Fibroblast of skin of right biceps (primary cell): ENCODE measurements at places on chromosomes 2 and 18.
A peak's percentile ranks its signal among the peaks of the same experiment; 100 is the strongest.

GRCh38 chr18:54616220-54616848 lies 25.3 kb downstream of the DYNAP start:
- DNase-seq, result no peak

GRCh38 chr2:238096311-238097011 lies 3.7 kb upstream of the ESPNL start:
- no peak for DNase-seq

DNA sequence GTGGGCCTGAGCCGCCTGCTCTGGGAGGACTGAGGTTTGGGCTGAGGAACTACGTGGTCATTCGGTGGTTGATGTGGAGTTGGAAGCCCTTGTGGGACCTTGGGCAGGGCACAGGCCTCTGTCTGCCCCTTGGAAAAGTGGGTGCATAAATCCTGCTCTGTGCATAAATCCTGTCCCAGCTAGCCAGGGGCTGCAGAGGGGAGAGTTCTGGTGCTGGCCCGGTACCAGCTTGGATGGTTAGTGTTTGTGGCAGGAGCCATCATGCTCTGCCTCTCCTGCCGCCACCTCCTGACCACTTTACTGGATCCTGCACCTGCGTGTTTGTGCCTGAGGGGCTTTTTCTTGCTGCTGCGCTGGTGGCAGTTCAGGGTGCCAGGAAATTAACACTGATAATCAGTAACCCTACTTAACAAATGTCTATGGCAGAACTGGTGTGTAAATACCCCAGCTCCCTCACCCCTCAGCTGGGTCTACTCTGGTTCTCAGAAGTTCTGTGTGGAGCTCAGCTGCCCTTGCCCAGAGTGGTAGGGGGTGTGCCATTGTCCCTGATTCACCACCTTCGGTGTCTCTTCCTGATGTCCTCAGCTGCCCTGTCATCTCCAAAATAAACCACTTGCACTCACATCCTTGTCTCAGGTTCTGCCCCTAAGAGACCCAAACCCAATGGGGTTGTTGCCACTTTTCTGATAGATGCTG lies 156.8 kb downstream of the GLI2 start:
- DNase-seq, result no peak

GRCh38 chr2:234911271-234911670 lies 40.5 kb upstream of the SH3BP4 start:
- peak; percentile 50 for DNase-seq

- no peak for DNase-seq
These were observed 256.2 kb upstream of the CDH20 start for GRCh38 chr18:61076986-61077385.

DNA sequence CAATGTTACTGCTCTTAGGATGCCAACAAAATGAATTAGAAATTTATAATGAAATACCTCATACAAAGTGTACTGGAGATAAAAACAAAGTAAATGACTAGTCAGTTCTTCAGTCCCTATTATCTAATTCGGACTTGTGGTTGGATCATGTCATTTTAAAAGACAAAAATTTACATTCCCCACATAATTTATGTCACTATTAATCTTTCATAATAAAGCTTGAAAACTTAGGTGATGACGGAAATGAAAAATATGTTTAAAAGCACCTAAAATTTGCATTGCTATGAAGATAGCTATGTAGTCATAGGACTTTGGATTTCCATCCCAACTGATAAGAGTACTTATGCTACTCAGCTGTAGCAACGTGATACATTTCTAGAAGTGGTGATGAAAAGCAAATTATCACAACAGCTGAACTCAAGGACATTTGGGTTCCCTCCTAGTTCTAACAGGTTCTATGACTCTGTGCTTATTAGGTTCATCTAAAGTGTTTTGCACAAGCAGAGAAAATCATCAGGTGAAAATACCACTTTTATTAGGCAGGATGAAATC lies 58.4 kb downstream of the LRPPRC start:
- no peak for DNase-seq

DNA sequence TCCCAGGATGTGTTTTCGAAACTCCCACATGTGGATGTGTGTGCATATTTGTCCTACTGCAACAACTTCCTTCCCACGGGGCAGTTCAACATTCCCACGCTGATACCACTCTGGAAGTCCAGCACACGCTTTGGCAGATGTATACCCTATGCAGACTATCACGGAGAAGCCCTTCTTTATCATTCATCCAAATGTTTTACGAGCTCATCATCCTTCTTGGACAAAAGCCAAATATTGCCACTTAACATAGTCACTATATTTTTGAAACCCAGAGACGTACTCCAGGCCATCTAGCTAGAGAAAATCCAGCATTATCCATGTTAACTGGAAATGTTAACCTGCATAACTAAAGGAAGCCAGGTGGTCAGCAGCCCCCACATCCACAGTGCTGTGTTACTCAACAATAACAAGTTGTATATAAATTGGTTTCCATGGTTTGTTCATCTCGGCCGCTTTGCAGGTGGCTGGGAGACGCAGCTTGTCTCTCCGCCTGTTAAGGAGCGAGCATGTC lies 131.5 kb downstream of the ZNF532 start:
- DNase-seq, result peak; percentile 85

DNA sequence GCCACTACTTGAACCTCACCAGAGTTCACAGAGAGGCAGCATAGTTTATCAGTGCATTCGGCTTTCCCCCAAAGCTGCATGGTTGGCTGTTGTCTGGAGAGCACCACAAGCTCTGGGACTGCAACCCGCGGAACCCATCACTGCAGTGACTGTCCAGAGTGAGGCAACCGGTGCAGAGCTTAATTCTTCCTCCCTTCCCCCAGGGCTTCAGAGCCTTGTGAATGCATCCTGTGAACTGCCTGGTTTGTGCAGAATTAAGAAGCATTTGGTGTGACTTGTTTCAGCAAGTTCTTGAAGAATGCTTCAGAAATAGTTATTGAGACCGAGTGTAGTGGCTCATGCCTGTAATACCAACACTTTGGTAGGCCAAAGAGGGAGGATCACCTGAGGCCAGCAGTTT lies 99.2 kb upstream of the FOSL2 start:
- peak; percentile 61 for DNase-seq

DNA sequence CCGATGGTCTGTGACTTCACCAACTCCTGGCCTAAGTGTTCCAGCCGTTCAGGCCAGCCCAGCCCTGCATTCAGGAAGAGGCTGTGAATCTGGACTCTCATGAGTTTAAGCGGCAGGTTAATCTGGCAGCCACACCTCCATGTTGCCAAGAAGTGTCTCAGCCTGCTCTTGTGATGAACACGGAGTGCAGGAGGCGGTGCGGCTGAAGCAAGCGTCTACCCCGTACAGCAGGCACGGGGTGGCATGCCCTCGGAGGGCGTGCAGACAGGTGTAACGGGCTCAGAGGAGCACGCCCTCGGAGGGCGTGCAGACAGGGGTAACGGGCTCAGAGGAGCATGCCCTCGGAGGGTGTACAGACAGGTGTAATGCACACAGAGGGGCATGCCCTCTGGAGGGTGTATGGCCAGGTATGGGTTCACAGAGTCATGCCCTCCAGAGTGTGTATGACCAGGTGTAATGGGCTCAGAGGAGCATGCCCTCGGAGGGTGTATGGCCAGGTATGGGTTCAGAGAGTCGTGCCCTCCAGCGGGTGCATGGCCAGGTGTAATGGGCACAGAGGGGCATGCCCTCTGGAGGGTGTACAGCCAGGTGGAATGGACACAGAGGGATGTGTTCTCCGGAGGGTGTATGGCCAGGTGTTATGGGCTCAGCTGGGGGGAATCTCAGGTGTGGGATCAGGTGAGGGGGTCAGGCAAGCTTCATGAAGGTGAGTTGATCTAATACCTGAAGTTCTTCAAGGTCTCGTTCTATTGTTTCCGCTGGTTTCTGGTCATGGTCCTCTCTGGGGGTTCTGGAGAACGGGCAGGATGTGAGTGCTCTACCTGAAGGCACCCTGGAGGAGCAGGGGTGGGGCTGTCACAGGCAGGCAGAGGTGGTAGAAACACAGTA lies 22.6 kb downstream of the CROCC2 start:
- no peak for DNase-seq

DNA sequence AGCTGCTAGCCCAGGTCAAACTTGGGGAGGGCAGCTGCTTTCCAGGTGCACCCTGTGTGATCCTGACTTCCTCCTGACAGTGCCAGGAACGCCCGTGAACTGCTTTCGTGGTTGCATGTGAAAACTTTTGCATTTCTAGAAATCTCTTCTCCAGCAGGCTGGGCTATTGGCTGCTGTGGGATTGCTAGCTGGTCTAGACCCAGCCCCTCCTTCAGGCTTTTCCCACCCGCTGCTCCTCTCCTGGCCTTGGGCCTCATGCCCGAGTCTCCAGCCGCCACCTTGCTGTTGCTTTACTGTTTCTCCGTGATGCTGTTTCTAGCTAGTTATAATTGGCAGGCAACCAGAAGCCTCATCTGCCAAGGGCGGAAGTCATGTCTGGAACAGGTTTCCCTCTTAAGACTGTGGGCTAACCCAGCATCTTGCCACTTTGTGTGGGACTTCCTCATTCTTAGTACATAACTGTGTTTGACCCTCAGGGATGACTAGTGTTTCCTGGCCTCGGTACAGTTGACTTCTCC lies 27.0 kb upstream of the MGAT4A start:
- peak; percentile 85 for DNase-seq

DNA sequence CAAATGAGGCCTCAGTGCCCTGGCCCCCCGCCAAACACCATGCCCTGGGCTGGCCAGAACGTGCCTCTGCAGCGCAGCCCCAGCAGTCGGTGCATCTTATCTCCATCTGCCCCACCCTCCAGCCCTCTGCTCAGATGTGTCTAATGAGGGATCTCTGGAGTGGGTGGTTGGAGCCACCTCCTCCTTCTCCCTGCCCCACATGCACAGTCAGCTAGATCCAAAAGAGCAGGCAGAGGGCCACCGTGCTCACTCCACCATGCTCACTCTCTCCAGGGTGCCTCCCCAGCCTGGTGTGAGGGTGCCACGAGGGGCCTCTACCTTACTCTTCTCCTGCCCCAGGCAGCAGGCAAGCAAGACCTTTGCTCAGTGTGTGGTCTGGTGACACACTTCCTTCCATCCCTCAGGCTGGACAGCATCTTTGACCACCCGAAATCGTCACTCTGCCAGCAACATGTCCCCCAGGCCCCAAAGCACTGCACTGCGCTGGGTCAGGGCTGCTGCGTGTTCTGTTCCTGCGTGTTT lies 266.1 kb upstream of the HDAC4 start:
- DNase-seq, result no peak

GRCh38 chr18:4878480-4878879 lies 318.6 kb downstream of the AKAIN1 start:
- DNase-seq, result no peak

GRCh38 chr2:202161151-202161835 lies 77.1 kb downstream of the SUMO1 start:
- DNase-seq, result peak; percentile 66

DNA sequence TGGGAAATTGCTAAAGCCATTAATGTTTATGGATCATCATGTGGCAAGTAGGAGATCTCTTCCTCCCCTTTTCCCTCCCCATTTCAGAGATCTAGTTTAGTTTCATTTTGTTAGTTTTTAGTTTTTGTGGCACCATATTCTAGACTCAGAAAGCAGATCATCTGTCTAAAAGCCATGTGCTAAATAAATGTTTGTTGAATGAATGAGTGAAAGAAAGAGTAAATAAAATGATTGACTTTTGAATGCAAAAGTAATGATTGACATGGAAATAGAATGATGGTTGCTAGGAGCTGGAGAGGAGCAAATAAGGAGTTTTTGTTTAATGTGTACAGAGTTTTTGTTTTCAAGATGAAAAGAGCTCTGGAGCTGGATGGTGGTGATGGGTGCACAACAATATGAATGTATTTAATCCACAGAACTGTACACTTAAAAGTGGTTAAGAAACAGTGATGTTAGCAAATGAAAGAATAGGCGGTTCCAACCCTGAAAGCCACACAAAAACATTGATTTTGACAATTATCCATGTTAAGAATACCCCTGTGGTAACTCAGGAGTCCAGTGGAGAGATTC lies 23.6 kb downstream of the TMEM178A start:
- no peak for DNase-seq

GRCh38 chr2:24543252-24543651 lies 52.2 kb downstream of the NCOA1 start:
- DNase-seq, result no peak

GRCh38 chr2:98487806-98488189 lies 43.1 kb downstream of the INPP4A start:
- DNase-seq, result peak; percentile 16

- DNase-seq, result no peak
These were observed 136.1 kb downstream of the PARD3B start for GRCh38 chr2:204681412-204681811.

- no peak for DNase-seq
These were observed 62.1 kb downstream of the LRRTM1 start for GRCh38 chr2:80242355-80242910.

- DNase-seq, result no peak
These were observed 11.0 kb upstream of the DCDC2C start for GRCh38 chr2:3692375-3692774.

DNA sequence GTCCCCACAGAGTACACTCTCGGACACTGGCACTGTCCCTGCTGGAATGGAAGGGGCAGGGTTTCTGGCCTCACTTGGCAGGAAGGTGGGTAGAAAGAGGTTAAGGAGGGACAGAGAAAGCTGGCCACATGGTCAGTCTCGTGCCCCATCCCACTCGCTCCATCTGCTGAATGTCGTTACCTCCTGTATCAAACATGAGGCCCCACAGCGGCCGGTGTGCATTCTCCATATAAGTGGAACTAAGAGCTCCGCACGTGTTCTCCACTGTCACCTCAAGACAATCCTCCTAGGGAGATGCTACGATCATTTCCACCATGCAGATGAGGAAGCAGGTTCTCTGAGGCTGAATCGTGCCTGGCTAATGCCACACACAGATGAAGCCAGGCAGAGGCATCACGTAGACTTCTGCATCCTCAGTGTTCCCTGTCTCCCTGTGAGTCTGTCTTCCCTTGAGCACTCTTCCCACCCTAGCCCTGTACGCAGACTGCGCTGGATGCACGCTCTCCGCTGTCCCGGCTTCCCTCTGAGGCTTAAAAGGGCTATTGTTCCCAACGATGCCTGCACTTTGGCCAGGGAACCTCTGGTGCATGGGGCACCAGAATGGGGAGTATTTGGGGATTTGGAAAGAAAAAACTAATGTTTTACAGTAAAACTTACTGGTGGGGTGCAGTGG lies 35.1 kb downstream of the MAL start:
- DNase-seq, result no peak

DNA sequence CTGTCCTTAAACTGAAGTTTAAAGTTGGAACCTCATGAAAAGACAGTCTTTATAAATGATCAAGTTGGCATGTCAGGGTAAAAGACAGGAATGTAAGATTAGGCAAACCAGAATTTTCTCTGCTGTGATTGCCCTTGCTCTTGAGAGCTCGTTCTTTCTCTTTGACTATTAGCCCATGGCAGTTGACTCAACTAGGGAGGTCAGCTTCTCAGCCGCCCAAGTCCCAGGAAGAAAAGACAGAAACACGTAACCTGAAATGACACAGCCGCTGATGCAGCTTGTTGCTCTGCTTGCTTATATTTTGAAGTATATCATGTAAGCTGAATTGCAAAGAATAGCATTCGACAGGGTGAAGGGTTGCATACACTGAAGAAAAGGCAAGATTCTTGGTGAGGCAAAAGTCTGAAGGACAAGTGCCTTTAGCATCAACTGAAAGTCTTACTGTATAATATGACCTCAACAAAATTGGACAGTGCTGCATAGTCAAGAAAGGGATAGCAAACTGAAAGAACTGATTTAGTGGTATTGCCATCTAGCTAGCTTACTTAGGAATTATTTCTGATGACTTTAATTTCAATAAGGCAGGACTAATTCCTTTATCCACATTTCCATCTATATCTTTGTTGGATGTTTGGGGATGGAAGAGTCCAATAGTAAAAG lies 54.7 kb downstream of the ARHGAP15 start:
- no peak for DNase-seq
